Spinal cord (tissue), 10 donors: ENCODE measurements at places on chromosomes 7 and 10.

- no peaks in the 10 kb centered on the region for H3K27me3 ChIP-seq
- no peaks in the 10 kb centered on the region for H3K4me1 ChIP-seq
- H3K36me3 ChIP-seq: no peaks in the 10 kb centered on the region
- no peak overlapping the region for H3K27ac ChIP-seq
- DNase-seq: no peak
Observed at GRCh38 chr10:17286562-17287550, 58.8 kb downstream of the VIM start.

DNA sequence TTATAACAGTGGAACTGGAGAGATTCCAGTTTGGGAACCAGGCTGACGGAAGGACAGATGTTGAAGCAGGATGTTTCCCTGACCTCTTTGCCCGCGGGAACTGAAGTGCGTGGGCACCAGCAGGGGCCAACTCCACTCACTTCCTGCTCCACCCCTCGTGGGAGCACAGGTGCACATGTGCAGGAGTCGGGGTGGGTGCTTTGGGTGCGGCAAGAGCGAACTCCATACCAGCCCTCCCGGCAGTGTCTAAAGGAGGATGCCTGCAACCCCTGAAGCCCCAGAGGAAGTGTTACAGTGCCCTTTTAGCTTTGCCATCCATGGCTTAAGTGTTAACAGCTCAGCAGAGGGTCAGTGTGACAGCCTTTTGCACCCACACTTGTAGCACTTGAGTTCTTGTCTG, 27.4 kb upstream of the UBE3C start:
- no peaks in the 10 kb centered on the region for H3K36me3 ChIP-seq
- H3K27ac ChIP-seq: no peak overlapping the region
- no peak for DNase-seq
- H3K27me3 ChIP-seq: no peaks in the 10 kb centered on the region
- H3K4me3 ChIP-seq: no peak overlapping the region

- no peaks in the 10 kb centered on the region for H3K36me3 ChIP-seq
- H3K4me3 ChIP-seq: no peak overlapping the region
- no peaks in the 10 kb centered on the region for H3K4me1 ChIP-seq
- no peak overlapping the region for H3K27ac ChIP-seq
- no peak for DNase-seq
Observed at GRCh38 chr10:51030480-51030879, 43.8 kb upstream of the PRKG1 start.

DNA sequence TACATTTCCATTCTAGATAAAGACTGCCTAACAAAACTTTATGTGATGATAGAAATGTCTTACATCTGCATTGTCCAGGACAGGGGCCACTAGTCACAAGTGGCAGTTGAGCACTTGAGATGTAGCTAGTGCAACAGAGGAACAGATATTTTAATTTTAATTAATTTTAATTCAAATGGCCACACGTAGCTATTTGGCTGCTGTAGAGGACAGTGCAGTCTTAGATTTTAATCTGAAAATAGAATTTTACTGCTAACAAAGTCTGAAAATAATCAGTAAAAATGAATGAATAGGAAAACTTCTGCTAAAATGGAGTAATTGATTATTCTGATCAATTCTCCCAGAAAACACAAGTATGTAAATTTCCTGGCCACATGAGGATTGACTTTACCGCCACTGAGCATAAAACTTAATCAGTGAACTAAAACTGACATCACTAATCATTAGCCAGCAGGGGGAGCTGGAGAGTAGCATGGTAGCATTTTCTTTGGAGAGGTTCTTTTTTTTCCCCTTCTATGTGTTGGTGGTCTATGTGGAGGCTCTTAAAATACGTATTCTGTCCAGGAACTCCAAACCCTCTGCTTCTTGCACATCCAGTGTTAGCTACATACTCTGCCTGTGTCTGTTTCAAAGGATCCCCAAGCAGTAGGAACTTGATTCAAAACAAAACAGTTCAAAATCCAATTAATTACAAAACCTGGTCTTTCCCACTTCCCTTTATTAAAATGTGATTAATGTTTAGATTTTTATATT, 52.1 kb downstream of the TSPAN12 start:
- no peak overlapping the region for H3K27ac ChIP-seq
- H3K4me1 ChIP-seq: no peaks in the 10 kb centered on the region
- H3K36me3 ChIP-seq: no peaks in the 10 kb centered on the region

- no peak for DNase-seq
- H3K4me1 ChIP-seq: peaks cover 5% of the 10 kb centered on the region
- no peak overlapping the region for H3K27ac ChIP-seq
- no peak overlapping the region for H3K4me3 ChIP-seq
- H3K27me3 ChIP-seq: peaks cover 2% of the 10 kb centered on the region
- no peaks in the 10 kb centered on the region for H3K36me3 ChIP-seq
Observed at GRCh38 chr10:104252368-104252767, 2.3 kb upstream of the GSTO1 start.

- no peak for DNase-seq
- H3K27ac ChIP-seq: no peak overlapping the region
- H3K4me3 ChIP-seq: no peak overlapping the region
Observed at GRCh38 chr7:130114776-130115175, 44.4 kb downstream of the KLHDC10 start.
